Activated CD8-positive, alpha-beta T cell treated with anti-CD3 and anti-CD28 coated beads for 36 hours (primary cell): ENCODE measurements at places on chromosomes 7 and 10. TPM values are rescaled to one million over a fixed set of nuclear protein-coding genes. Genes with fewer than 3 reads are reported as not detected.
A peak's percentile ranks its signal among the peaks of the same experiment; 100 is the strongest.

GRCh38 chr10:97777143-97777542 is 5.3 kb upstream of the SFRP5 start:
- peaks cover 22% of the 10 kb centered on the region for H3K4me1 ChIP-seq
- no peak overlapping the region for H3K4me3 ChIP-seq
- H3K27me3 ChIP-seq, result peaks cover 6% of the 10 kb centered on the region
- no peak overlapping the region for H3K27ac ChIP-seq

DNA sequence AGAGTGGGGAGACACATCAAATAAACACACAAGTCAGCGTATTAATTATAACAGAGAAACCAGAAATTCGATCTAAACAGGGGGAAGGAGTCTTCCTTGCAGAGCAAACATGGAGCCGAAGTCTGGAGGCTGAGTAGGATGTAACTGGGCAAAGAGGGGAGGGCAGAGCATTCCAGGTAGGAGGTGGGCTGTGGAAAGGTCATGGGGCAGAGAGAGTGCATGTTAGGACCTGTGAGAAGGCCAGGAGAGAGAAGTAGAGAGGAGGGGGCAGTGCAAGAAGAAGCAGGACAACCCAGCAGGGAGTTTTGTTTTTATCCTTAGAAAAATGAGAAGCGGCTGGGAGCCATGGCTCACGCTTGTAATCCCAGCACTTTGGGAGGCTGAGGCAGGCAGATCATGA is 130.8 kb upstream of the GPR26 start:
- H3K27ac ChIP-seq, result no peak overlapping the region
- peaks cover 22% of the 10 kb centered on the region for H3K27me3 ChIP-seq
- no peaks in the 10 kb centered on the region for H3K4me1 ChIP-seq
- no peak overlapping the region for H3K4me3 ChIP-seq
- DNase-seq, result no peak

- DNase-seq, result no peak
- no peak overlapping the region for H3K4me3 ChIP-seq
- no peak overlapping the region for H3K27ac ChIP-seq
- no peaks in the 10 kb centered on the region for H3K4me1 ChIP-seq
- H3K36me3 ChIP-seq, result no peaks in the 10 kb centered on the region
Observed at GRCh38 chr10:69948261-69948660, 104.4 kb upstream of the MACROH2A2 start.

GRCh38 chr7:29163854-29164253 is 17.5 kb upstream of the CPVL start:
- no peak overlapping the region for H3K4me3 ChIP-seq
- peaks cover 16% of the 10 kb centered on the region for H3K27me3 ChIP-seq
- no peaks in the 10 kb centered on the region for H3K36me3 ChIP-seq
- no peaks in the 10 kb centered on the region for H3K4me1 ChIP-seq
- no peak overlapping the region for H3K27ac ChIP-seq

The GPNMB gene
- total RNA-seq, result 1.5 TPM

DNA sequence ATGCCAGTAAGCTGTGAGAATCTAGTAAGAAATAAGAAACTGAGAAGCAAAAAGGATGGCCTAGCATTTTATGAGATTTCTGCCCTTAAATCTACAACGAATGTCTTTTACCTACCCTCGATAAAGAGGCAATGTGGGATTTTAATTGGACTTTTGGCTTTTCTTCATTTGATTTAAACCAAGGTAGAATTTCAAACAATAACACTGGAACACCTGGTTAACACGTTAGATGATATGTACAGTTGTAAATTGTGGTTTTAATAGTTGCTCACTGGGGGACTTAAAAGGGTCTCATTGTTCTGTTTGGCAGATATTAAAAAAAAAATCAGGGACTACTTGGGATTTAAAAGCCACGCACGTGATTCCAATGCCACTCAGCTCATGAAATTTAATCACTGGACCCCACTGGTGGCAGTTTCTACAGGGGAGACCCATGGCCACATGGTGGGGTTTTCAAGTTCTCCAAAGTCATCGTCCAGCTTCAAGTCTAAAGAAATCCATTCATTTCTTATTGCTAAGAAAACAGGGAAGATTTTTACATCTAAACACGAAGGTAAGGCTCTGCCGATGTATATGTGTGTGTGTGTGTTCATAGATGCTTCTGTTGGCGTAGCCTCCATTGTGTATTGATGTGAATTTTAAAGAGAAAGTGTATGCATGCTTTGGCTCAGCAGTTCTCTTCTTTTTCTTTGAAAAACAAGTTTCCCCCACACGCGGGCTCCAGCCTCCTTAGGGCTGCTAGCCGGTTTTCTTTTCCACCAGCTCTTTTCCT is 588.6 kb upstream of the MKI67 start:
- H3K36me3 ChIP-seq, result no peaks in the 10 kb centered on the region
- no peak overlapping the region for H3K4me3 ChIP-seq
- no peaks in the 10 kb centered on the region for H3K4me1 ChIP-seq
- H3K27ac ChIP-seq, result no peak overlapping the region

DNA sequence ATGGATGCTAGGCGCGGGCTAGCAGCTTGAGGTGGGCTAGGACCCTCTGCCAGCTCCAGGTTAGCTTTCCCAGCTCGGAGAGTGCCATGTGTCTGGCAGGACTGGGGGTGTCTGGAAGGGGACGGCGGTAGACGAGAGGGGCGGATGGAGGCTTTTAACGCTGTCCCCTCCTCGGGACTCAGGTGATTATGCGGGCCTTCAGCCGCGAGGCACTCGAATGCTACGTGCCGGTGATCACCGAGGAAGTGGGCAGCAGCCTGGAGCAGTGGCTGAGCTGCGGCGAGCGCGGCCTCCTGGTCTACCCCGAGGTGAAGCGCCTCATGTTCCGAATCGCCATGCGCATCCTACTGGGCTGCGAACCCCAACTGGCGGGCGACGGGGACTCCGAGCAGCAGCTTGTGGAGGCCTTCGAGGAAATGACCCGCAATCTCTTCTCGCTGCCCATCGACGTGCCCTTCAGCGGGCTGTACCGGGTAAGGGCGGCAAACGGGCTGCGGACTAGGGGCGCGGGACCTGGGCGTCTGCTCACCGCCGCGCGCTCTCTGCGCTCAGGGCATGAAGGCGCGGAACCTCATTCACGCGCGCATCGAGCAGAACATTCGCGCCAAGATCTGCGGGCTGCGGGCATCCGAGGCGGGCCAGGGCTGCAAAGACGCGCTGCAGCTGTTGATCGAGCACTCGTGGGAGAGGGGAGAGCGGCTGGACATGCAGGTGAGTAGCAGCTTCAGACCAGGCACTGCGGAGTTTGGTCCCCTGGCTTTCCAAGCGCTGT is 1.1 kb downstream of the CYP26A1 start:
- no peaks in the 10 kb centered on the region for H3K36me3 ChIP-seq
- no peak overlapping the region for H3K27ac ChIP-seq
- peak; percentile 11 for DNase-seq
- peaks cover 25% of the 10 kb centered on the region for H3K4me1 ChIP-seq
- peak overlapping the region; percentile 63 for H3K4me3 ChIP-seq
- peaks cover 67% of the 10 kb centered on the region for H3K27me3 ChIP-seq

The CAV2 gene
- total RNA-seq, result not detected

GRCh38 chr7:139523199-139523941 is at the start of gene CLEC2L:
Gene CLEC2L, plus strand, starts transcription at chr7:139523685. Its CDS starts 243 bp downstream, at chr7:139523928.
- peak within 1 kb of the TSS; percentile 31 for H3K4me3 ChIP-seq
- H3K36me3 ChIP-seq, result no peaks in the 10 kb centered on the region
- no peak for DNase-seq

- no peaks in the 10 kb centered on the region for H3K4me1 ChIP-seq
- H3K36me3 ChIP-seq, result no peaks in the 10 kb centered on the region
- no peak overlapping the region for H3K27ac ChIP-seq
- H3K27me3 ChIP-seq, result no peaks in the 10 kb centered on the region
Observed at GRCh38 chr10:102962267-102962666, 44.2 kb downstream of the CNNM2 start.

The SHTN1 gene
- total RNA-seq, result not detected

- H3K27me3 ChIP-seq, result no peaks in the 10 kb centered on the region
- H3K4me3 ChIP-seq, result no peak overlapping the region
- no peak for DNase-seq
- no peaks in the 10 kb centered on the region for H3K36me3 ChIP-seq
- H3K27ac ChIP-seq, result no peak overlapping the region
Observed at GRCh38 chr7:117135553-117135891, 182.2 kb downstream of the ST7 start.

DNA sequence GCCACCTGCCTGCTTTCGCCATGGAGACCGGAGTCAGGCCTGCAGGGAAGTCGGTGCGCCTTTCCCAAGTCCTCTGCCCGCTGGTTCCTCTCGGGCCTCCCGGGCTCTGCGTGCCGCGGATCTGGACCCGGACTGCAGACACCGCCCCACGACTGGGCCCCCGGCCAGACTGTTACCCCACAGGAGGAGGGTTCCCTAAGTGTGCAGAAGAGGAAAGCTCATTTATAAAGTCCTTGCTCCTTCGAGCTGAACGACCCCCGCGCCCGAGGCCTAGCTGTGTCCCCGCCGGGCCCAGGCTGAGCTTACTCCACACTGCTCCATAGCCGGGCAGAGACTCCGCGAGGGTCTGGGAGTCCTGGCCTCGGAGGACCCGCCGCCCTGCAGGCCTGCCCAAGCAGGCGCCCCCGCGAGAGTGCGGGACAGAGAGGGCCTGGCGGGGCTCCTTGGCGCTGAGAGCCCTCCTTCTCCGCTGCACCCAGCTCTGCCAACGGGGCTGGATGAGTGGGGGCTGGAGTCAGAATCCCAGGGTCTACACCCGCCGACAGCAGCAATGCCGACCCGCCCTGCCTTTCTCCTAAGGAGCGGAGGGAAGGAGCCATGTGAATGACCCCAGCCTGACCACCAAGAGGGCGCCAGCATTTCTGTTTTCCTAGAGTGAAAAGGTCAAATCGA is 8.3 kb downstream of the EN2 start:
- H3K27me3 ChIP-seq, result peaks cover 84% of the 10 kb centered on the region
- peaks cover 16% of the 10 kb centered on the region for H3K4me1 ChIP-seq
- H3K4me3 ChIP-seq, result no peak overlapping the region

DNA sequence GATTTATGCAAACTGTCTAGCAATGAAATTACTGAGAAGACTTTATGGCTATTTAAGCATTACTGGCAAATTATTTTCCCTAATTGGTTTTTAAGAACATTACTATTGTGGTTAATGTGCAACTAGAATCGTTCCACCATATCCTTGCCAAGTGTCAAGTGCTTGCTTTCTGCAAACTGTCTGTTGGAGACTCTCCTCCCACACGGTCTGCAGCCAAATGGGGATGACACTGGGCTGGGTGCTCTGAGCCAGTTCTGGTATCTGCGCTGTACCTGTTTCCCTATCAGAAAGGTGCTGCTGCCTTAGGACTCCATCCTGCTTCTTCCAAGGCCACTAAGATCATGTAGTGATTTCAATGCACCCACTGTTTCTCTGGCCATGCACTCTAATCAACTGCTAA is 110.4 kb downstream of the RAMP3 start:
- H3K4me1 ChIP-seq, result no peaks in the 10 kb centered on the region
- no peaks in the 10 kb centered on the region for H3K36me3 ChIP-seq
- no peak for DNase-seq
- H3K27ac ChIP-seq, result no peak overlapping the region
- H3K4me3 ChIP-seq, result no peak overlapping the region

DNA sequence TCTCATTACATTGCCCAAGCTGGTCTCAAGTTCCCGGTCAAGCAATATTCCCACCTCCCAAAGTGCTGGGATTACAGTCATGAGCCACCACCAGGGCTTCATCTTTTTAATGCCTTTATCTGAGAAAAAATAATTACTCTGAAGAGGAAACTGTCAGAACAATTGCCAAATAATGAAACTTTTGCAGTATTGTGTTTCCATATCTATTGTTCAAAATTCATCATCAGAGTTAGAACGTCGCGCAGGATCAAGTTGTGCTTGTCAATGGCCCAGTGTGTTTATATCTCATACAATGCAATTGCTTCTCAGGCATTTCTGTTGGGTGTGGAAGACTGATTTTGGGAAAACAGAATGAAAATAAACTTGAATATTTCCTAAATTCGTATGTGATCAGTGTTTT is 143.1 kb downstream of the ARID5B start:
- H3K36me3 ChIP-seq, result peaks cover 54% of the 10 kb centered on the region
- no peak overlapping the region for H3K4me3 ChIP-seq
- peaks cover 88% of the 10 kb centered on the region for H3K4me1 ChIP-seq
- peak overlapping the region; percentile 95 for H3K27ac ChIP-seq
- DNase-seq, result no peak

The CRPPA gene
- total RNA-seq, result 1.6 TPM

DNA sequence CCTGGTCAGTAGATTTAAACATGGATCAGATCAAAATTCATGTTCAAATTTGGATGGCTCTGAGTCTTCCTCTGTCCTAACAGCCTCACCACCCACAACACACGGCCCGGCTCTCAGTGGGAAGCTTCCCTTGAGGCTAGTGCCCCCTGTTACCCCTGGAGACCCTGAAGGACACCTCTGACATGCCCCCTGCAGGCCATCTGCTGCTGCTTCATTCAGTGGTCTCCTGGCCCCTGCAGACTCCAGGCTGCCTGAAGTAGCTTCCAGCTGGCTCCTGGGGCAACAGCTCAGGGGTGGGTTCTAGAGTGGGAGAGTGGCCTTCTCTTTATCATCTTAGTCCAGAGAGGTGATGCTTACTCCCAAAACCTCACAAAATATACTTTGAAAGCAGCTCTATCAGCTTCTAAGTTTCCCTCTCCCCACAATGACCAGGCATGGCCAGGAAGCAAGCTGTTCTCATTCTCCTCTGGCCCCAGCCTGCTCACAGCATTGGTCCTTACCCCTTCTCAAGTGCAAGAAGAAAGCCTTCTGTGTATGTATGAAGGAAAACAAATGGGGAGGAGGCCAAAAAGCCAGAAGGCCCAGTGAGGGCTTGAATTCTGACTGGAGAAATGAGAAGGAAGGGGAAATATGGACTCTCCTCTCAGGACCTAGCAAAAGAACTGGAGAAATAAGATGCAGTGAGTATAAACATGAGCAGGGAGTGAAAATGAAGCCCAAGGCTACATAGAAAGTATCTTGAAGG is 189.6 kb upstream of the INHBA start:
- DNase-seq, result peak; percentile 34
- H3K27me3 ChIP-seq, result peaks cover 11% of the 10 kb centered on the region
- H3K4me1 ChIP-seq, result peaks cover 23% of the 10 kb centered on the region
- H3K36me3 ChIP-seq, result no peaks in the 10 kb centered on the region
- H3K27ac ChIP-seq, result no peak overlapping the region

GRCh38 chr10:23096802-23097549 is 1.6 kb downstream of the MSRB2 start:
- peaks cover 30% of the 10 kb centered on the region for H3K4me1 ChIP-seq
- no peak for DNase-seq
- H3K4me3 ChIP-seq, result peak overlapping the region; percentile 95
- H3K27me3 ChIP-seq, result no peaks in the 10 kb centered on the region

The FZD1 gene
- 0.16 TPM for total RNA-seq

GRCh38 chr7:2288503-2288902 is 25.7 kb downstream of the SNX8 start:
- H3K27ac ChIP-seq, result no peak overlapping the region
- H3K27me3 ChIP-seq, result no peaks in the 10 kb centered on the region
- no peaks in the 10 kb centered on the region for H3K4me1 ChIP-seq
- H3K4me3 ChIP-seq, result no peak overlapping the region
- no peak for DNase-seq

The EXOC6 gene
- total RNA-seq, result 9.5 TPM

GRCh38 chr10:117001144-117001543 is 3.8 kb downstream of the SHTN1 start:
- no peak overlapping the region for H3K27ac ChIP-seq
- no peaks in the 10 kb centered on the region for H3K4me1 ChIP-seq
- H3K4me3 ChIP-seq, result no peak overlapping the region
- peaks cover 31% of the 10 kb centered on the region for H3K27me3 ChIP-seq

- DNase-seq, result no peak
- H3K27me3 ChIP-seq, result no peaks in the 10 kb centered on the region
- no peaks in the 10 kb centered on the region for H3K4me1 ChIP-seq
- no peak overlapping the region for H3K27ac ChIP-seq
Observed at GRCh38 chr7:81226234-81226633, 307.4 kb upstream of the SEMA3C start.
